ENCODE measurements at places on chromosomes 11 and 22.

DNA sequence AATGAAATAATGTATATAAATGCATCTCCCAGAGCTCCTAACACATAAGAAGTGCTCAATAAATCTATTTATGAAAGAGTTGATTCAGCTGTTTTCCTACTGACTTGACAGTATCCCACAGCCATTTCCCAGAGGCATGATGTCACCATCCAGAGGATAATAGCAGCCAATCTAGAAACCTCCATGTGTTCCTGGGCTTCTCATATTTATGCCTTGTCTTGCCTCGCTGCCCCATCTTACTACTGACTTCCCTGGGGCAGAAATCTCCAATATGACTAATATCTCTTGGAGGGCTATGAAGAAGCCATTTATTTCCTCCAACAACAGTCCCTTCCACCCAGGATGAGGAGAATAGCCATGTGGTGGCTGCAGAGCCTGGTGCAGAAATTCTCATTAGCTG lies 115.4 kb upstream of the NAV2 start:
- no peak for DNase-seq

- no peak for DNase-seq
These were observed 24.4 kb upstream of the TXNRD2 start for GRCh38 chr22:19965771-19966709.

DNA sequence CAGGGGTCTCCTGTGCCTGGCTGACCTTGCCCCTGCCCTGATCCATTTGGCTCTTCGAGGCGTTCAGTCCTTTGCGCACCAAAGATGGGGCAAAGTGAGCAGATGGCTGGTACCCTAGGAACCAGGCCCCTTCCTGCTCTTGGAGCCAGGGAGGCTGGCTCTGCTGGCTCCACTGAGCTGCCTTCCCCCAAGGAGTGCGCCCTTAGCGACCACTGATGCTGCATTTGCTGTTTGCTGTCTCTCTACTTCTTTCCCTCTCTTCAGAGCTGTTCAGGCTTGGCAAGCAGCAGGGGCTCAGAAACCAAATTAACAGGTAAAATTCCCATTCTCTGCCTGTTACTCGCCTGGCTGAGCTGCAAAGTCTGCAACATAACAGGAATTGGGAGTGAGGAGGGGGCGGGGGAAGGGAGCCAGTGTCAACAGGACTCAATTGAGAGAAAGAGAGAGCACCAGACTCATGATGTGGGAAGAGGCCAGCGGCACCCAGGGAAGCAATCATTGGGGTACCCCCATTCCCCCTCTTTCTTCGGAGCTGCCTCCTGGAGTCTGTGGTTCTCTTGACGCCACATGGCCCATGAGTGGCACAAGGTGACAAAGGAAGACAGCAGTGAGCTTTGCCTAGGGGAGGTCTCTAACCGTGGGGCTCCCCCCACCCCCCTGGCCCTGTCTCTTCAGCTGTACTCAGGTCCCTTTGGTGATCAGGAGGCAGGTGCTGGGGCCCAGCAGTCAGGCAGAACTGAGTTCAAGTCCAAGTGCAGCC lies 102.3 kb downstream of the TP53I11 start:
- no peak for DNase-seq

GRCh38 chr22:50546326-50547262 lies 895 bp downstream of the KLHDC7B start:
- no peak for DNase-seq

DNA sequence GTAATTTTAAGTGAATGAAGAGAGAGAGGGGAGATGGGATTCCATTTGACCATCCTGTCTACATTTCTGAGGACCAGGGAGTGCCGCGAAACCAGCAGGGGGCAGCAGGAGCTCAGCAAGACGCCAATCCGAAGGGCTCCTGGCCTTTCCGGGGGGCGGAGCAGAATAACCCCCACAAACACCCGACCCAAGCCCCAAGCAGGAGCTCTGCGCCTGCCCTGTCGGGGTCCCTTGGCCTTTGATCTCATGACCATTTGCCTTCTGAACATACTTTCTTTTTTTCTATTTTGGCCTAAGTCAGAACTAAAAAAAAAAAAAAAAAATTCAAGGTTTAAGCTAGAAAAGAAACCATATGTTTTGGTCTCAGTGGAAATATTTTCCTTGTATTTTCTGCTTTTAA lies 21.9 kb upstream of the SCN2B start:
- peak; percentile 59 for DNase-seq

- DNase-seq, result no peak
These were observed 16.2 kb downstream of the PIWIL4 start for GRCh38 chr11:94583213-94583865.

- DNase-seq, result no peak
These were observed 33.6 kb downstream of the OSBP start for GRCh38 chr11:59582006-59582405.

GRCh38 chr11:32310214-32310601 lies 125.1 kb downstream of the WT1 start:
- DNase-seq, result no peak

- DNase-seq, result no peak
These were observed 38.6 kb upstream of the BMAL1 start for GRCh38 chr11:13238879-13239514.

DNA sequence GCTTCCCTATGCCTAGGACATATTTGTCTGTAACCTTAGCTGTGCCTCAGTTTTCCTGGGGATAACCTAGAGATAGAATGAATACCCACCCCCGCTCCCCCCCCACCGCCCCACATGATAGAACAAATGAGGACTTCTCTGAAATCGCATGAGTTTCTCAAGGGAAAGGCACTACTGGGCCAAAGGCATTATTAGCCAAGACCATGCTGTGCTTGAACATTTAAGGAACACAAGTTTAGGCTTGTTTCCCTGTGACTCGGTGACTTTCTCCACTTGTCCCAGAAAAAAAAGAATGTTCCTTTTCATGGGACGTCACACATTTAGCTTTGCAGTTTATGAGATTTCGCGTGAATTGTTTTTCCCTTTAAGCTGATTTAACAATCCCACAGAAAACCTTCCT lies 51.4 kb upstream of the CRTAM start:
- DNase-seq, result no peak

DNA sequence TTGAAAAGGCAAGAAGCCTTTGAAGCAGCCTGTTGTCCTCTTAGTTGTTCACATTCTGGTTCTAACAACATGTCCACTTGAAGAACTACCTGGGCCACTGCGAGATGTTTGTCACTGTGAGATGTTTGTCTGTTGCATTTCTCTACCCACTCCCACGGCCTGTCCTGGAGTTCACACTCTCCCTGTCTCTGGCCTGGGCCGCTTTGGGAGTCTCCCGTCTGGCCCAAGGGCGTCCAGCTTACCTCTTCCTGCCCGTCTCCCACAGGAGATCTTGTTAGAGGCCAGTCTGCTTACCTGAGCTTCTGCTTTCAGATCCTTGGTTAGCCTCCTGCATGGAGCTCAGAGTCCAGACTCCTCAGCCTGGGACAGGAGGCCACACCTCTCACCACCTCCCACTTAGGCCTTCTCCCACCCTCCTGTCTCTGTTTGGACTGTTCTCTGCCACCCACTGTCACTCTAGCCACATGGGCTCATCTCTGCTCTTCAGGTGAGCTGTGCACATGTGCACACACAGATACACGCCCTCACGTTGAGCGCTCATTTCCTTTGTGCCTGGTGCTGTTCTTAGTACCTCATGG lies 66.0 kb downstream of the TBC1D22A start:
- no peak for DNase-seq

GRCh38 chr11:13228572-13228971 lies 49.0 kb upstream of the BMAL1 start:
- DNase-seq, result no peak

GRCh38 chr22:37335806-37336199 lies 53.5 kb downstream of the CYTH4 start:
- DNase-seq, result no peak

DNA sequence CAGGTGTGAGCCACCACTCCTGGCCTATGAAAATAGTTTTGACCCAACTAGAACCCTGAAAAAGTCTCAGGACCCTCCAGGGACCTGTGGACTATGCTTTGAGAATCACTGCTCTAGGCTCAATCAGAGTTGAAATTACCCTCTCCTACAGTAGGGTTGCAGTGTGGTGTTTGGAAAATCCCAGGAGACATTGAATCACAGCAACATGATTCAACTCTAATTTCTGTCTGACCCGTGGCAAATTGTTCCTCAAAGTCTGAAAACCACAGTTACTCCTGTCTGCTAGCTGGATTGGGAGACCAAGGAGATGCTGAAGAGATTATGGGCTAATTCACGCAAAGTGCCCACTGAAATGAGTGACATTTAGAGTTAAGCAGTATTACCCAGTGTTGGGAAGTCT lies 5.4 kb upstream of the MTMR3 start:
- no peak for DNase-seq

DNA sequence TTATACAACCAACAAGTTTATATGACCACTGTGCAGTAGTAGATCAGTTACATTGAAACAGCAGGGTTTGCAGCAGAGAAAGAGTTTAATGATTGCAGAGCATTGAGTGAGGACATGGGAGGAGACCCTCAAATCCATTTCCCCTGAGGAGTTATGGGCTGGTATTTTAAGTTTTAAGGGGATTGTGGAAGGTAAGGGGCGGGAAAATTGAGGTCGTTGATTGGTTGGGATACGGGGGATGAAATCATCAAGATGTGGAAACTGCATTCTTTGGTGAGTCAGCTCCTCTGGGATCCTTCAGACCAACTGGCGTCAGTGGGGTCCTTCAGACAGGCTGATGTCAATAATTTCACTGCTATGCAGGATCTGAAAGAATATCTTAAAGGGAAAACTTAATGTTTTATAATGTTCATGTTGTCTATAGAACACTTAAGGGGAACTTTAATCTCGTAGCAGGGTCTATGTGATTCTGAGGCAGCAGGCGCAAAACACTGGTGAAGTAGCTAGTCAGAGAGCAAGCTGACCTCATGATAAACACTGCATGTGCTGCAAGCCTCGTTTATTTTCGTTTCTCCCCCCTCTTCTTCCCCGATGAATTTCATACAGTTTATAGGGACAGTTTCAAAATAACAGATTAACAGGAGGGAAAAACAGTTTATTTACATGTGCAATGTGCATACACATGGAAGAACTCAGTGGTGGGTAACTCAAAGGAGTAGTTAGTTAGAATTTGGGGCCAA lies 17.4 kb upstream of the BACE1-AS start:
- no peak for DNase-seq

- peak; percentile 92 for DNase-seq
These were observed at the start of gene INCENP for GRCh38 chr11:62123669-62124185. Gene INCENP, plus strand, starts transcription at chr11:62124011. Its CDS starts 4,151 bp downstream, at chr11:62128162.

DNA sequence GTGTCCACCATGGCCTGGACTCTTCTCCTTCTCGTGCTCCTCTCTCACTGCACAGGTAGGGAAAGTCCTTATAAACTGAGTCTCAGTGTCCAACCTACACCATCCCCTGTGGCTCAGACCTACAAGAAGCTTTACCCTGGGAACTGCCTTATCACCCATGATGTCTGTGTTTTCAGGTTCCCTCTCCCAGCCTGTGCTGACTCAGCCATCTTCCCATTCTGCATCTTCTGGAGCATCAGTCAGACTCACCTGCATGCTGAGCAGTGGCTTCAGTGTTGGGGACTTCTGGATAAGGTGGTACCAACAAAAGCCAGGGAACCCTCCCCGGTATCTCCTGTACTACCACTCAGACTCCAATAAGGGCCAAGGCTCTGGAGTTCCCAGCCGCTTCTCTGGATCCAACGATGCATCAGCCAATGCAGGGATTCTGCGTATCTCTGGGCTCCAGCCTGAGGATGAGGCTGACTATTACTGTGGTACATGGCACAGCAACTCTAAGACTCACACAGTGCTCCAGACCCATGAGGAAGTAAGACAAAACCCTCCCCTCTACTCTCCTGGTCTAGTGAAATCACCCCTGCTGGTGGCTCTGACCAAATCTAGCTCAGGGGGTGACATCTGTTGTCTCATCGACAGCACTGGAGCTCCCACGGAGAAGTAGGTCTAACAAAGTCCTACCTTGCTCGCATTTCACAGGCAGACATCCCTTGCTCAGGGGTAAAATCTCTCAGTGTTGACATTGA lies 74.3 kb downstream of the VPREB1 start:
- DNase-seq, result no peak

GRCh38 chr22:27835446-27835845 lies 33.9 kb upstream of the MN1 start:
- DNase-seq, result no peak

DNA sequence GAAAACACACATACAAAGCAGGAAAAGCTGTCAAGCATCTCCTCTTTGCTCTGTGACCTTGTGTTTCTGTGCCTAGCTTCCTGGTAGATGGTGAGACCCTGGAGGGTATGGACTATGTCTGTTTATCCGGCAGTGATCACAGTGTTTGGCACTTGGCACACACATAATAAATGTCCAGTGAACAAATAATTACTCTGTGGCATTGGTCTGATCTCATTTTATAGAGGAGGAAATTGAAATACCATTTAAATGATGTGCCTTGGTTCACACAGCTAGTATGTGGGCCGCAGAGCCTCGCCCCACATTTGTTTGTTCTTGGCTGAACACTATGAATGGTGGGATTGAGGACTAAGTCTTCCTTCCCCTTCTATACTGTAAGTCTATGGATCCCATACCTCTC lies 104.7 kb upstream of the SPON1 start:
- no peak for DNase-seq

- no peak for DNase-seq
These were observed 14.5 kb downstream of the ART5 start for GRCh38 chr11:3627291-3627690.

- no peak for DNase-seq
These were observed 466.3 kb upstream of the ARHGAP42 start for GRCh38 chr11:100220801-100221200.

GRCh38 chr11:46723359-46723680 lies 4.3 kb downstream of the F2 start:
- DNase-seq, result no peak

DNA sequence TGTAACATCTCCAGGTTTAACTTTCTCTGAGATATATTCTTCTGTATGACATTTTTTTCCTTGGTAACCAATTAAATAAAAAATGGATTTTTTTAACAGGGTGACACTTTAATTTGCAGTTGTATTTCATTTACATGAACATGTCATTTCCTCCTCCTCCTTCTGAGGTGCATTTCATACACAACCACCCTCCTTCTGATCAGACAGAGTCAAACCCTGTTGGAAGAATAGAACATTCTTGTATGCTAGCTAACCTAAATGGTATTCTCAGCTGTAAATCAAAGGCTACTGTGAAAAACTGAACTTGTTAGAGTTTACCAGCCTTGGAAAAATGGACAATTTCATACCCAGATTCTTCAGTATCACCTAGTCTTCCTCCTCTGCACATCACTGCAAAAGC lies 52.7 kb upstream of the CHRM4 start:
- DNase-seq, result no peak

DNA sequence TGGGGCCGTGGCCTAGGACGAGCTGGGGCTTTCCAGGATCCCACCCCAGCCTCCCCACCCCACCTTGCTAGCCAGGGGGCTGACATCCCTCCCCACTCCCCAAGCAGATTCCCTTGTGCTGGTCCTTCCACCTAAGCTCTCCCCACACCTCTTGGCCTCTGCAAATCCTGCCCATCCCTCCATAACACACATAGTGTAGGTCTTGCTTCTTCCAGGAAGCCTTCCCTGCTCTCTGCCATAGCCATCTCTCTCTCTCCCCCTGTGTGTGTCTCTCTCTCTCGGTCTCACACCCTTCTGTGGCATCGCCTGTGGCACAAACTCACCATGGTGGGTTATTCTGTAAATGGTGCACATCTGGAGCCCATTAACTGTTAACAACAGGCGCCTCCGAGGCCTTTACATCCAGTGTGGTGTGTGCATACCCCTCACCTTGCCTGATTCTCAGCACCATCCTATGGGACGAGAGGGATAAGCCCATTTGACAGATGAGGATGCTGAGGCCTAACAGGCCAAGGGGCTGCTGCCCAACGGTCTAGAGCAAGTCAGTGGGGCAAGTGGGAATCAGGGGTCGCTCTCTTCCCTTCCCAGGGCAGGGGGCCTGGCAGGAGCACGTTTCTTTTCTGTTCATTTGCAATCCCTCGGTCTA lies 22.2 kb upstream of the PICK1 start:
- DNase-seq, result no peak

GRCh38 chr11:95605271-95605940 lies 184.2 kb downstream of the FAM76B start:
- DNase-seq, result no peak
